ENCODE measurements at places on chromosomes 5 and 9. TPM values are rescaled to one million over a fixed set of nuclear protein-coding genes. Genes with fewer than 3 reads are reported as not detected.

GRCh38 chr5:6370580-6370979 is 7.8 kb downstream of the MED10 start:
- no peak for DNase-seq

Gene CEP120
- total RNA-seq = 14.3 TPM

Gene ANKRD20A1
- 0.54 TPM for total RNA-seq

GRCh38 chr5:113757508-113757907 is 244.0 kb downstream of the YTHDC2 start:
- DNase-seq = no peak

- no peak for DNase-seq
Measured at GRCh38 chr9:92723801-92724323, 40.8 kb downstream of the BICD2 start.

Gene SNCAIP
- 0.54 TPM for total RNA-seq

GRCh38 chr9:93950619-93951601 is 4.2 kb downstream of the BARX1 start:
- no peak for DNase-seq
